ENCODE measurements at places on chromosomes 12 and 14. TPM values are rescaled to one million over a fixed set of nuclear protein-coding genes. Genes with fewer than 3 reads are reported as not detected.

- H3K4me1 ChIP-seq = peaks cover 46% of the 10 kb centered on the region
- no peaks in the 10 kb centered on the region for H3K36me3 ChIP-seq
These were observed 39.7 kb downstream of the KRT80 start for GRCh38 chr12:52151837-52152783.

CAPZA3 gene
- total RNA-seq = not detected

- no peak overlapping the region for H3K27ac ChIP-seq
- no peaks in the 10 kb centered on the region for H3K4me1 ChIP-seq
- H3K36me3 ChIP-seq = peaks cover 5% of the 10 kb centered on the region
- no peaks in the 10 kb centered on the region for H3K27me3 ChIP-seq
These were observed 11.2 kb upstream of the AK7 start for GRCh38 chr14:96380735-96381134.

DNA sequence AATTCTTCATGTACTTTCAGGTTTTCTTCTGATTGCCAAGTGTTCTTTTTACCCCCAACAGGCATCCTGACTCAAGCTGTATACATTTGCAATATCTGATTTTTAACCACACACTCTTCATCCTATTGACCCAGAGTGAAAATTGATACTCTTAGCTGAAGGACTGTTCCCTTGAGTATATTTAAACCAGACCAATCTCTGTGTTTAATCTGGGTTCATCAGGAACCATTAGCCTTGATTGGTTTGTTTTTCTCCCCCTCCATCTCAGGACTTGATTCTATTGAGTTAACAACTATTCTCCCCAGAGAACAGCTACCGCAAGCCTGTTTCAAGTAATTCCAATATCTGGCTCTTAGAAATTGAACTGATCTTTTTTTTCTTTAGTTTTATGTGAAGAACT, 222.3 kb upstream of the NOVA1 start:
- no peaks in the 10 kb centered on the region for H3K27me3 ChIP-seq
- H3K4me1 ChIP-seq = no peaks in the 10 kb centered on the region
- DNase-seq = no peak
- no peak overlapping the region for H3K4me3 ChIP-seq
- H3K36me3 ChIP-seq = no peaks in the 10 kb centered on the region

CD69 gene
- 0.25 TPM for total RNA-seq

- no peak overlapping the region for H3K4me3 ChIP-seq
- DNase-seq = no peak
- no peaks in the 10 kb centered on the region for H3K4me1 ChIP-seq
- H3K27me3 ChIP-seq = no peaks in the 10 kb centered on the region
- H3K27ac ChIP-seq = no peak overlapping the region
These were observed 149.5 kb downstream of the SLC6A15 start for GRCh38 chr12:84763107-84763506.

DNA sequence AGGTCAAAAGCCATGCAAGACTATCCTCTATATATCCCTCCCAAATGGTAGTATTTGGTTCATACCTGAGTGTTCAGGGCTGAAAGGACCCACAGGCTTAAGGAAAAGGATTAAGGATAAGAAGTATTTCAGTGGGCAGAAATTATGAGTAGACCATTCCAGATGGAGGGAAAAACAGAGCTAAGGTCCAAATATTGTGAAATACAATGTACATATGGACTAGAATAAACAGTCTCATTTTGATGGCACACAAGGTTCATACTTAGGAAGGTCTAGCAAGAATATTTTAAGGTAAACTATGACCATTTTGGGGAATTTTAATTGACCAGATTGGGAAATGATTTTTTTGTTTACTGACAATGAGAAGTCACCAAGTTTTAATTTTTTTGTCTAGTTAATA, 124.6 kb downstream of the PRKD1 start:
- H3K4me3 ChIP-seq = no peak overlapping the region
- H3K4me1 ChIP-seq = peaks cover 5% of the 10 kb centered on the region
- DNase-seq = no peak
- no peaks in the 10 kb centered on the region for H3K27me3 ChIP-seq
- no peak overlapping the region for H3K27ac ChIP-seq
- H3K36me3 ChIP-seq = no peaks in the 10 kb centered on the region

PGF gene
- total RNA-seq = 0.79 TPM

DNA sequence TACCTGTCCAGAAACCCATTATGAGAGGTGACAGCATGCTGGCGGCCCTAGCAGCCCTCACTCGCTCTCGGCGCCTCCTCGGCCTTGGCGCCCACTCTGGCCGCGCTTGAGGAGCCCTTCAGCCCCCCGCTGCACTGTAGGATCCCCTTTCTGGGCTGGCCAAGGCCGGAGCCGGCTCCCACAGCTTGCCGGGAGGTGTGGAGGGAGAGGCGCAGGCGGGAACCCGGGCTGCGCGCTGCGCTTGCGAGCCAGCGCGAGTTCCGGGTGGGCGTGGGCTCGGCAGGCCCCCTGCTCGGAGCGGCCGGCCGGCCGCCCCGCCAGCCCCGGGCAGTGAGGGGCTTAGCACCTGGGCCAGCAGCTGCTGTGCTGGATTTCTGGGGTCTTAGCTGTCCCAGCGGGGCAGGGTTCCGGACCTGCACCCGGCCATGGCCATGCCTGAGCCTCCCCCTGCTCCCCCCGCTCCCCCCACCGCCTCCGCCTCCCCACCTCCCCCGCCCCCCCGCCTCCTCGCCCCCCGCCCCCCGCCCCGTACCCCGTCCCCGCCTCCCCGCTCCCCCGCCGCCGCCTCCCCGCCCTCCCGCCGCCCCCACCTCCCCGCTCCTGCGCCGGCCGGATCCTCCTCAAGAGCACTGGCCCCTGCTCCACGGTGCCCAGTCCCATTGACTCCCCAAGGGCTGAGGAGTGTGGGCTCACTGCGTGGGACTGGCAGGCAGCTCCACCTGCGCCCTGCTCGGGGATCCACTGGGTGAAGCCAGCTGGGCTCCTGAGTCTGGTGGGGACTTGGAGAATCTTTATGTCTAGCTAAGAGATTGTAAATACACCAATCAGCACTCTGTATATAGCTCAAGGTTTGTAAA, 163.1 kb downstream of the KLHL28 start:
- no peaks in the 10 kb centered on the region for H3K4me1 ChIP-seq
- no peak for DNase-seq
- H3K36me3 ChIP-seq = no peaks in the 10 kb centered on the region
- H3K4me3 ChIP-seq = no peak overlapping the region

FAM186B gene
- 0.06 TPM for total RNA-seq

Measured in SJSA1 (cell line).